ENCODE measurements at places on chromosomes 5 and 9.

DNA sequence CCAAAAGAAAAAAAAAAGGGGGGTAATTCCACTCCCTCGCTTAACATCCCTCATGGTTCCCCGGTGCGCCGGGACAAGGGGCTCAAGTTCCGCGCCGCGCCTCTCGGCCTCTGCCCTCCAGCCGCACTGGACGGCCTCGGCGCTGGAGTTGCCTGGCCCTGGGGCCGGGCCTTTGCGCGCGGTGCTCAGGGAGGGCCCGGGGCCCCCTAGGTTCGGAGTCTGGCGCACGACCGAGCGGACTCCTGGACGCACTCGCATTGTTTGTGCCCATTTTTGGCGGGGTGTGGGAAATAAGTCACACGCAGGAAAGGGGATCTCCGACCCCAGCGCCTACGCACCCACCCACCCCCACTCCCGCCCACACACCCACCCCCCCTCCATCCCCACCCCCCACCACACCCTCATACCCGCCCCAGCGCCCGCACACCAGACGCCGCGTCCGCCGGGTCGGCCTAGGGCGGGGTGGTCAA is 381 bp downstream of the MED22 start:
- DNase-seq, result peak; percentile 44

DNA sequence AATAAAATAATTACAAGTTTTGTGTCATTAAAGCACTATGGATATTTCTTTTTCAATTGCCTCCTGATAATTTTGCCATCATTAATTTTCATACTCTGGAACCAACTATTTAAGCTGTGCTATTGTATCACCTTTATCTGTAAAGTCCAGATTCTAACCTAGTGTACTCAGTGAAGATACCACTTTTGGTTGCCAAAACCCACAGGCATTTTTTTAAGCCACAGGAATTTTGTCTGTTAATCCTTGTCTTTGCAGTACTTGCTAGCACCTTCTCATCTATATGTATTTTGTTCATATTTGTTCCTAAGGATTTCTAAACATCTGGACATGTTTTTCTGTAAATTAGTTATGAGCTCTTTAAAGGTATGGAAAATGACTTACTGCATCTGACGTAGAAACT is 481.4 kb upstream of the DAB2 start:
- no peak for DNase-seq

GRCh38 chr9:129677456-129677855 is 12.0 kb downstream of the PRRX2 start:
- DNase-seq, result no peak

- no peak for DNase-seq
These were observed 532.4 kb downstream of the DNAH5 start for GRCh38 chr5:13412040-13412595.

DNA sequence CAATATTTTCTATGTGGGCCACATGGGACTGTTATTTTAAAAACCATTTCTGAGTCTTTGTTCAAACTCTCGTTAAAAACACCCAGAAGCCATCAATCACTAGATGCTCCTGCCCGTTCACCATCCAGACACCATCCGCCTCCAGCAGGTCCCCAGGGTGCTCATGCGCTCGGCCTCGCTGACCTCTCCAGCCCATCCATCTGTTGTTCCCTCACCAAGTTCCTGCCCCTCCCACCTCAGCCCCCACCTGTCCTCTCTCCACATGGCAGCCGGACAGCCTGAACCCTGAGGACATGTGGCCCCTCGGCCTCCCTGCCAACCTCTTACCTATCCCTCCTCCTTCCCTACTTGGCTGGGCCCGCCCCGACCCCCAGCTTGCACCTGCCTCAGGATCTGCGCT is 31.6 kb downstream of the NSUN2 start:
- DNase-seq, result no peak

DNA sequence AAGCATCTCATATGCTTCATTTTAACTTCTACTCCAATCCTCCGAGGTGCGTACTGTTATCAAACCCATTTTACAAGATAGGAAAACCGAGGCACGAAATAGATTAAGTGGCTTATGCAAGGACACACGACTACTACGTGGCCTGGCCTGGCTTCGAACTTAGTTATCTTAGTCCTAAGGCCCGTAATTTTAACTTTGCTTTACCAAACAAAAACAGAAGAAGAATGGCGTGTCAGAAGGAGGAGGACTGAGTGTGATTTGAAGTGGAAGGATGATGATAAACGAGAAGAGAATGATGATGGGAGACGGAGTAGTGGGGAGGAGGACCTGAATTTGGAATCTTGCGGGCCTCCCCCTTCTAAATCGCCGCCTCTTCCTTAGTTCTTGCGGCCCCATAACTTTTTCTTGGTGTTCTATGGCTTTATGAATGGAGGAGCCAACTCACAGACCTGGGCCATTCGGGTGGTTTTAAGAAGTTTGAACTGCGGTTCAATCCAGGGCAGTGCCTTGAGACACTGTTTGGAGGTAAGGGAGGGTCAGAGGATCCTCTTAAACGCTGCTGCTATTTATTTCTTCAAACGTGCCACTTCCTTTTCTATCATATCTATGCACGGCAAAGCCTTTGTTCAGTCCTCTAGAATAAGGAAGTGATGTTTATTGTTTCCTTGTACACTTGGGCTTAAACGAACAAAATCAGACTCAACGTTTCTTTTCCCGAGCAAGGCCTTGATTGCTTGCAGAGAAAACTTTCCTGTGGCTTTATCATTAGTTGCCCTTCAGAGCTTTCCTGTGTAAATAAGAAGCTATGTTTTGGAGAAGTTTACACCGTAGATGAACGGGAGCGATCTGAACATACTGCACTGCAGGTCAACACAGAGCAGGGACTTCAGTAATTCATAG is 795 bp downstream of the CNOT8 start:
- no peak for DNase-seq

- DNase-seq, result peak; percentile 25
These were observed 68.6 kb downstream of the NLN start for GRCh38 chr5:65790371-65791163.

- no peak for DNase-seq
These were observed 30.2 kb upstream of the SPEF2 start for GRCh38 chr5:35587419-35587818.

DNA sequence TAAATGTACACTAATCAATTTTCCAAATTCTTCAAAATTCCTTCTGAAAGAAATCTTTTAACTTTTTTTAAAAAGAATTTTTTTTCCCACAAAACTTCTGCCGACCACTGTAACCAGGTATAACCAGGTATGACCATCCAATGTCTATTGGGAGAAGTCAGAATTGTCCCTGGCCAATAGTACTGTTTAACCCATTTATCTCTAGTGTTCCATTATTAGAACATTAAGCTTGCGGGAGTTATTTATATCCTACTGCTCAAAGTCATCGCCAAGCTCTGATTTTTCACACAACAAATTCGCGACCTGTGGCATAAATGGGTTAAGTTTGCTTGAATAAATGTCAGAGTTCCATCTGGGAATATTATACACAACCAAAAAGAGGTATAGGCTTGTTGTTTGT is 343.2 kb downstream of the ANXA1 start:
- DNase-seq, result no peak

DNA sequence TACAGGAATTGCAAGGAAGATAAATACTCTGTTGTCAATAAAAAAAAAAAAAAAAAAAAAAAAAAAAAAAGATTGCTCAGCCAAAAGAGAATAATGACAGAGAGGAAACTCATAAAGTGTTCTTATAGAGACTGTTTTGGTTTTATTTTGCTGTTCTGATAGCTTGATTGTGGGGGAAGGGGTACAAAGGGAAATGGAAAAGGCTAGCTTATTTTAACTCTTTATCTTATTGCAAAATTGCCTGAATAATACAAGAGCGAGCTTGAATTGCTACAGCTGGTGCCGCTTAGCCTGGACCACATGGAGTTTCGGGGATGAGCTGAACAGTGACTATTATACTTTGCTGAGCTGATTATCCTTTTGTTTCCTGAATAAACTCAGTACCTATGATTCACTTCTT is 31.0 kb upstream of the SHISAL2B start:
- no peak for DNase-seq

DNA sequence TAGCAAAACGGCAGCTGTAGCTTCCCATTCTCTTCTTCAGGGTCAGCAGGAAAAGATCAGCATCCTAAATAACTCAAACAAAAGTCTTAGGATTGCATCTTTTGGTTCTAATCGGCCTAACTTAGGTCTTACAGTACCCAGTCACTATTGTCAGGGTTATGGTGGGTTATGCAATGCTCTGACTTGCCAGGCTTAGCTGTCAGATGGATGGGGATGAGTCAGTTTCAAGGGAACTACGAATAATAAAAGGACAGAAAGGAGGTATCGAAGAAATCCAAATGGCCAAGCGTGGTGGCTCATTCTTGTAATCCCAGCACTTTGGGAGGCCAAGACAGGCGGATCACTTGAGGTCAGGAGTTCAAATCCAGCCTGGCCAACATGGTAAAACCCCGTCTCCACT is 46.5 kb downstream of the PPP1R2B start:
- DNase-seq, result no peak

DNA sequence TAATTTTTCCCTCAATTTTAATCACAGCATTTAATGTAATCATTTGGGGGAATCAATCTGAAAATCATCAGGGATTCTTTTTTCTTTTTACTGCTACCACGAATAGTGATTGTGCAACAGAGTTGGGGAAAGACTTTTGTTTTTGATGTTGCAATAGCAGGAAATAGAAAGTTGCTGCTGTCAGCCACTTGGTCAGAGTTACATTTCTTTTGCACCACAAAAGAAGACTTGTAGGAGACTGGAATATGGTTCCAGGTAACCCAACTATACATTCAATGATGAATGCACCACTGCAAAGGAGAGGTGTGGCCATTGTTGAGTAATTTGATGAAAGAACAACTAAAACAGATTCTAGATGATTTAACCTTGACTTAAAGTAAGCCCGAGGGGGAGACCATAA is 46.3 kb upstream of the PALM2AKAP2 start:
- no peak for DNase-seq

DNA sequence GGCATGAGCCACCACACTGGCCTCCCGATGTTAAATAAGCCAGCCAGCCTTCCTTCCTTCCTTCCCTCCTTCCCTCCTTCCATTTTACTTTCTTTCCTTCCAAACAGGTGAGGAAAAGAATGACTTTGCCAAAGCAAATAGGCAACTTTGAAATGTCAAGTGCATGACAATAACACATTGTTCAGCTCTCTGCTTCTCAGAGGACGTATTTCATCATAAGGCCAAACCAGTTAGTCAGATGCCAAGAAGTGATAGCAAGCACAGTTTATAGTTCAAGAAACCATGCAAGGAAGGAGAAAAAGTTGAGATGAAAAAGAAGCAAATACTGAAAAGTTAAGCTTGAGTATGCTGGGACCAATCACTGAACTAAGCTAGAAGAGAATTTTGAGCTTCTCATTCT is 29.5 kb downstream of the POU4F3 start:
- DNase-seq, result no peak

GRCh38 chr5:159341145-159341544 is 10.9 kb upstream of the IL12B start:
- DNase-seq, result no peak

- no peak for DNase-seq
These were observed 179.1 kb downstream of the AOPEP start for GRCh38 chr9:94905606-94906005.

- DNase-seq, result no peak
These were observed 9.1 kb upstream of the EXOC3 start for GRCh38 chr5:433836-434235.

- DNase-seq, result peak; percentile 22
These were observed 142.5 kb upstream of the RETREG1 start for GRCh38 chr5:16759147-16759773.

DNA sequence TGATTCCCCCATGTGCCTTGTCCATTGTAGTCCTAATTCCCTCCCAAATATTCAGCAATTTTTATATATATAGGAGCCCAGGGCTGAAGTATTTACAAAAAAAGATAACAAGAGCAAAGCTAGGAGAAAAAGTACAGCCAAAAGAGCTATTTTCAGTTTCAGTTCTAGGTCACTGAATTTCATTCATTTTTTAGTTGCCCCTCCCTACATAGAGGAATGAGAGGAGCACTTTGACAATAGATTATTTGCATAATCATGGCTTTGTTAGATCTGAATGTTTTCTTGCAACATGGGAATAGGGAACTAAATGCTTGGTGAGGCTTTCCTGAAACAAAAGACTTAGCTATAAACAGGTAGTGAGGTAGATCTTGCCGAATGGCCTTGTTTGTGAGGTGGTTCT is 15.3 kb upstream of the F2RL2 start:
- DNase-seq, result no peak

- no peak for DNase-seq
These were observed 58.9 kb upstream of the ORM1 start for GRCh38 chr9:114263853-114264510.

DNA sequence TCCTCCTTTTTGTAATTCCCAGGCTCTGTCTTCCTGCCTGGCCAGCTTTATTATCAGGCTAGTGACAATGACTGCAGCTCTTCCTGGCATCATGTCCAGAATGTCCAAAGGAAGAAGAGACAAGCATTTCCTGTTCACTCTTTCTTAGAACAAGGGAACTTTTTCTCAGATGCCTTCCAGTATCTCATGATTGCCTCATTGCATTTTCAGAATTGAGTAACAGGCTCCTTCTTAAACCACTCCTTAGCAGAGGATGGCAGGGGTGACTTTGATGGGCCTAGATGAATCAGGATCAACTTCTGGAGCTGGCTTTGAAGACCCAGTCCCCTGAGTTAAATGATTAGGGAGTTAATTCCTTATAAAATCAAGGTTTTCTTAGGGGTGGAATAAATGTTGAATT is 92.9 kb upstream of the RASGRF2 start:
- no peak for DNase-seq

DNA sequence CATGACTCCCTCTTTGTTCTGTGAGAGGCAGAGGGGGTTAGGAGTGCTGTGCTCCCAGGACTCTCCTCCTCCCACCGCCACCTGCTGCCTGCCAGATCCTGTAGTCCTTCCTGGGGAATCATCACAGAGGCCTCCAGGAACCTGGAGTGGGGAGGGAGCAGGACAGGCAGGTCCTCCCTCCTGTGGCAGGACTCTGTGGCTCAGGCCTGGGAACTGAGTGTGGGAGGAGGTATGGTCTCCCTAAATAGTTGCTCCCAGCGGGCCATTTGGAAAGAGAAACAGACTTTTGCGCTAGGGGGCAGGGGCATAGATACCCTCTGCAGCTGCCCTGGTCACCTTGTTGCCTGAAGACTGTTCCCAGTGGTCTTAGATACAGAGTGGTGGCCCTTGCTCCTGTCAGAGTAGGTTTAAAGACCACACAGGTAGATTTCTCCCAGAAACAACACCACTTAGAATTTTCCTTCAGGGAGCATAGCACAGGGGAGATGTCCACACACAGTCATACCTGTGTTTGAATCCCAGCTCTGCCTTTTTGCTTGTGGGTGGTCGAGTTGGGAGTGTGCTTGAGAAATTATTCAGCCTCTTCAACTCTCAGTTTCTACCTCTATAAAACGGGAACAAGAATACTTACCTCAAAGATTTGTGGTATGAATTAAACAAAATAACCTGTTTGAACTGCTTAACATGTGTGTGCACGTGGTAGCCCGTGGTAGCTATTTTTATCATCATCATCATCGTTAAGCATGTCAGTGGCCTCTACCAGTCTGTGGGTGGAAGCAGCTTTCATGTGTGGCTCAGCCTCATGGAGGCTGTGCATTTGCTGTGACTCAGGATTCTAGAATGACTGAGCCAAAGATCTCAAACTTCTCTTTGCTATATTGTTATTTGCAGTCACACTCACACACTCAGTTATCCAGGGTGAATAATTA is 55.8 kb downstream of the SLC22A5 start:
- DNase-seq, result peak; percentile 61

Measured in CD4-positive, CD25-positive, alpha-beta regulatory T cell (primary cell).